Hematopoietic multipotent progenitor cell treated with erythropoietin and hydrocortisone succinate and interleukin-3 and kit ligand, for 6 days (in vitro differentiated cells): ENCODE measurements at places on chromosomes 12 and 14.

GRCh38 chr14:97602438-97603117 lies 805.4 kb downstream of the VRK1 start:
- DNase-seq, result no peak

DNA sequence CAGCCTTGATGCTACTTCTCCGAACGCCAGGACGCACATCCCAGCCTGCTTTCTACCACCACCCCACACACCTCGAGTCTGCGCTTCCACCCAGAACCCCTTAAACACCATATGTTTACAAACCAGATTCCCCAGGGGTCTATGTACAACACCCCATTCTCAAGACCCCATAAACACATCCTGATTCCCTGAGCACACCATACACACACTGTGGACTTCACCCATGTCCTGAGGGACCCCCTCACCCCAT lies 733 bp downstream of the TTC7B start:
- DNase-seq, result peak; percentile 33

GRCh38 chr14:88554457-88555286 lies at the start of gene PTPN21:
TSS of gene PTPN21 (minus strand) at chr14:88555007. CDS start at chr14:88550417, 4,590 bp downstream.
- no peak for DNase-seq

GRCh38 chr12:11310336-11310735 lies at the start of gene PRB4:
TSS of gene PRB4 (minus strand) at chr12:11310436. CDS start at chr12:11310398, 38 bp downstream.
- no peak for DNase-seq

DNA sequence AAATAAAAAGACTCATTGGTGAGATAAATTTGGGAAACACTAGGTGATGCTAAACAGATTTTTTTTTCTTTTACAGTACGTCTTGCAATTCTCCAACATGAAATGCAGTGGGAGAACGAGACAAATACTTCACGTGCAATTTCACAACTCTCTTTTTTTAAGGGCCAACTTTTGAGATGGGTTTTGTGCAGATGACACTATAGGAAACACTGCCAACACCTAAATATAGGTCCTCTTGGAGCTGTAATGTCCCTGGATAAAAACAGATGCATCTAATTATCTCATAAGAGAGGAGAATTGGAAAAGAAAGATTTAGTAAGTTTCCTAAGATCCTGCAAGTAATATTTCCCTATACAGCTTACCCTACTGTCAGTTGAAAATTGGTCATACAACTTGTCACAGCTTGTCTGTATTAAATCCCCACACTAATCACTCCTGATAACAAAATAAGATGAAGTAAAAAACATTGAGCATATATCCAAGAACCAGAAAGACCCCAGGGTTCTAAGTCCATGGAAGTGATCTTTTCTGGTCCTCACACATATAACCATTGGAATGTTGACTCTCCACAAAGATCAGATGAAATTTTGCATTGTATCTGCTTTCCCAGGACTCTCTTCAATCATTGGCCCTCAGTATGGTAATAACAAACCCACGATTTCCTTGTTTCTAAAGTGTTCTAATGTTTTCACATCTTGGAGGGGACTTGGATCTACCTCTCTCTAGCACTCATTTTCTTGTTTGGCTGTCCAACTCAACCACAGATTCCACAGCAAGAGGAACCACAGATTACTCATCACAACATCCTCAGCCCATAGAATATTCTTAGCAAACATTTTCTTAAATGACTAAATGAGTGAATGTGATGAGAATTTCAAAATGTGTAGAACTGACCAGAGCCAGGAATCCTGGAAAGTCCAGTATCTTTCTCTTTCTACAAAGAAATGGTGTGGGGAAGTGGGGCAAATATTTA lies 769.4 kb upstream of the USP15 start:
- DNase-seq, result no peak

GRCh38 chr12:607541-608001 lies 55.7 kb downstream of the NINJ2 start:
- DNase-seq, result no peak

- DNase-seq, result no peak
Measured at GRCh38 chr12:58645946-58646345, 274.4 kb downstream of the LRIG3 start.

GRCh38 chr12:2139651-2140050 lies 86.9 kb downstream of the CACNA1C start:
- DNase-seq, result no peak

- DNase-seq, result no peak
Measured at GRCh38 chr12:106714926-106715325, 59.6 kb upstream of the RIC8B start.

GRCh38 chr12:120490833-120491512 lies 4.9 kb upstream of the DYNLL1 start:
- no peak for DNase-seq

- DNase-seq, result no peak
Measured at GRCh38 chr14:104176611-104177010, 38.2 kb downstream of the KIF26A start.

- DNase-seq, result no peak
Measured at GRCh38 chr12:116539361-116539771, 19.8 kb upstream of the MAP1LC3B2 start.

GRCh38 chr14:70123796-70124195 lies 65.0 kb downstream of the SLC8A3 start:
- no peak for DNase-seq

- no peak for DNase-seq
Measured at GRCh38 chr14:91406982-91407381, 10.6 kb downstream of the CCDC88C start.

- DNase-seq, result no peak
Measured at GRCh38 chr14:25055992-25056687, 6.2 kb upstream of the STXBP6 start.

DNA sequence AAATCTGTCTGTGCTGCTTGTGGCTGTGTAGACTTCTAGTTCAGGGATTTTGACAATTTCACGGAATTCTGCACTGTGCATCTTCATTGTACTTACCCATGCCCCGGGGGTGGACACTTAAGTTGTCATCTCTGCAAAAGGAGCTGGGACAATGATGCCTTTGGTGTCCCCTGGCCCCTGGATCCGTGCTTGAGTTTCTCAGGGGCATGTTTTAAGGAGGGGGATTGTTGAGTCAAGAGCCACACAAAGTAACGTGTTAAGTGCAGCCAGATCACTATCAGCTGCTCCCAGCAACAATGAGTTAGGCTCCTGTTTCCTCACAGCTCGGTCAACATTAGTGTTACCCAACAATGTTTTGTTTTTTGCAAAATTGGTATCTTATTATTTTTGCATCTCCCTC lies 305.0 kb upstream of the DIO3 start:
- no peak for DNase-seq

GRCh38 chr12:25502118-25502517 lies 51.0 kb downstream of the LMNTD1 start:
- no peak for DNase-seq

DNA sequence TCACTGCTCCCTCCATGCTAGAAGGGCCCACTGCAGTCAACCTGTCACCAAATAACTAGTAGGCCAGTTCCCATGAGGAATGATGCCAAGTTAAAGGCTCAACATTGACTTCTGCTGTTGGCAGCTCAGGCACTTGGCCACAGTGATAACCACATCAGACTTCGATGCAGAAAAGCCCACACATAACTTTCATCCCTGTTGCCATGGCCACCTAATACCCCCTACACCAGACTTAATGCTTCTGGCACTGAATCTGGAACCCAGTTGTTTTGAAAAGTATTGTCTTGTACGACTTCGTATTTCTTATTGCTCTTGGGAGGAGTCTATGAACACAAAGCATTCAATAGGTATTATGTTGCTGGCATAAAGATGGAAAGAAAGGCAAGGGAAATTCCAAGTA lies 44.3 kb upstream of the HELB start:
- no peak for DNase-seq

DNA sequence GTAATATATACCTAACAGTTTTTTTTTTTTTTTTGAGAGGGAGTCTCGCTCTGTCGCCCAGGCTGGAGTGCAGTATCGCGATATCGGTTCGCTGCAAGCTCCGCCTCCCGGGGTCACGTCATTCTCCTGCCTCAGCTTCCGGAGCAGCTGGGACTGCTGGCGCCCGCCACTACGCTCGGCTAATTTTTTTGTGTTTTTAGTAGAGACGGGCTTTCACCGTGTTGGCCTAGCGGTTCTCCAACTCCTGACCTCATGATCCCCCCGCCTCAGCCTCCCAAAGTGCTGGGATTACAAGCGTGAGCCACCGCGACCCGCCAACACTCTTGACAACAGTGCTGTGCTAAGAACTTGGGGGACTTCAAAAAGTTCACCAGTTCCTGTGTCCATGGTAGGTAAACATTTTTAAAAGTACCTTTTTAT lies 63.5 kb downstream of the FOXG1 start:
- DNase-seq, result no peak

DNA sequence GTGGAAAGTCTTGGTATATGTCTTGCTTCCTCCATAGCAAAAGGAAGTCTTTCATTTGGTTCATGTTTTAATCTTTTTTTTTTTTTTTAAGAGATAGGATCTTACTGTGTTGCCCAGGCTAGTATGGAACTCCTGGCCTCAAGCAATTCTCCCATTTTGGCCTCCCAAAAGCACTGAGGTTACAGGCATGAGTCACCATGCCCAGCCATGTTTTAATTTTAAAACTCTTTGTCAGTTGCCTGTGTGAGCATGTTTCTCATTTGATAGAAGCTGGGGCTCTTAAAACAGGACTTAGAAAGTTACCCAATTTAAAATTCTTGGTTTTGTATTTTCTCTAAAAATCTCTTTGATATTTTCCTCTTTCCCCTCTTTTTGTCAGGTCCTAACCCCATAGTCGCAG lies 45.0 kb upstream of the REP15 start:
- no peak for DNase-seq

GRCh38 chr14:81329640-81330381 lies 70.3 kb downstream of the STON2 start:
- DNase-seq, result no peak

GRCh38 chr14:92446771-92447170 lies 66.8 kb upstream of the RIN3 start:
- DNase-seq, result no peak

- DNase-seq, result no peak
Measured at GRCh38 chr14:40119321-40119720, 687.1 kb upstream of the FBXO33 start.

DNA sequence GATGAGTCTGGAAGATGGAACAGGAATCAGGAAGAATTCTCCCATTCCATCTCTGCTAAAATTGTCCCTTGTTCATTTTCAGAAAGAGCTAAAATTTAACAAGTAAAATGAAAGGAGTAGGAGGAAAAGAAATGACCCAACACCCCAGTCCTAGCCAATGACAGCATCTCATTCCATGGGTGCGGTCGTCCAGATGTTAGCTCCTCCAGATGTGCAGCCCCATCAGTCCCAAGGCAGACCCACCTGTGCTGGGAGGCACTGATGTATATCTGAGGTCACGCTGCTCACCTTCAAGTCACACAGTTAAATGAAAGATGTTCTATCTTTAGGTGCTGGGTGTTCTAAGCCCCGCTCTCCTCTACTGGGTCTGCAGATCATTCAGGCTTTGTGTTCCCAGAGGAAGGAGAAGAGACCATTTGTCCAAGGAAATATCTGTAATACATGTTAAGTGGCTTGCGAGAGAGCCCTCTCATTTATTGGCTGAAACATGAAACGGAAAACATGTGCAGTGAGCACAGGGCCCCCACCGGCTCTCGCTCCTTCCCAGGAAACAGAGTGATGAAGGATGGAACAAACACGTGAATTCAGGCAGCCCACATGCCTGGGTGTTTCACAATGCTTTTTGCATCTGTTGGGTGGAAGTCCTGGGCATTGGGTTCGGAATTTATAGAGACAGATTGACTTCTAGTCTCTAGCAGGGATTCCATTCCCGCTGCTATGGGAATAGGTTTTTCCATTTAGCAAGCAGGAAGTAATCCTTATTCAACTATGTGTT lies 294.6 kb downstream of the NUAK1 start:
- DNase-seq, result no peak

DNA sequence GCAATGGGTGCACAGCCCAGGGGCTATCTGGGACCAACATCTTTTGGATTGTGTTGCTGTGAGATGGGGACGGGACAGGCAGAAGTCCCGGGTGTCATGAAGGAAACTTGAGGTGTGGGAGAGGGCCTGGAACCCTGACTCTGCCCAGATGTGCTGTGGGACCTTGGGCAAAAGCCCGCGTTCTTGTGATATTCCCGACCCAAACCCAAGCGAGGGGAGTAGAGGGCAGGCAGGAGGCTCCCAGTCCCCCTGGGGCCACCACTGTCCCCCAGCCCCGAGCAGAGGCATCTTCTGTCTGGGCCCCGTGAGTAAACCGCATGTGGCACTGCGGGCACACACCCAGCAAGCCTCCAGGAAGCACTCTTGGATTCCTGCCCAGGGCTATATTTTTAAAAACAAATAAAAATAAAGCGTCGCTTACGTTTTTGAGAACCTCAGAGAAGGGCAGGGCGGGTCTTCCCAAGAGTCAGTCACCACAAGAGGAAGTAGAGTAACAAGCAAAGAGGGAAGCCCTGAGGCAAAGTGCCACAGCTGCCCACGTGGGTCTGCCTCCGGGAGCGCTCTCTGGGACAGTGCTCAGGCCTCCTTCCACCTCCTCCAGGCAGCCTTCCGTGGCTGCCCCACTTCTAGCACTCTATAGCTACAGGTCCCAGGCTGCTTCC lies 39.5 kb downstream of the BEGAIN start:
- peak; percentile 80 for DNase-seq

- no peak for DNase-seq
Measured at GRCh38 chr12:79710707-79711483, 20.1 kb upstream of the PAWR start.

DNA sequence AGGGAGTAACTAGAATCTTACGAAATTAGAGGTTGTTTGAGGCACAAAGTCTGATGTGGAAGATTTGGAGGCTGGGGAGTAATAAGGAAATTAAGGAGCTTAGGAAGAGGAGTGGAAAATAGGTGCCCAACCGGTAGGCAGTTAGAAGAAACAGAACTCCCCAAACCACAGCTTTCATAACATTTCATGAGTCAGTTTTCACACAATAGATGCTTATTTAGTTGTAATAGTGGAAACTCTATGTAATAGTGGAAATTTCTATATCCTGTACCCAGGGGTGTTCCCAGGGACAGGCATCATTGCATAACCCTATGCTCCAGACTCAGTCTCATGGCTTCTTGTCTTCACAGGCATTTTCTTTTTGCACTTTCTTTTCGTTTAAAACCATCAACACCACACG lies 8.3 kb downstream of the C3AR1 start:
- DNase-seq, result no peak

- DNase-seq, result no peak
Measured at GRCh38 chr12:40560848-40561247, 131.4 kb upstream of the CNTN1 start.

GRCh38 chr12:113245695-113246477 lies 24.6 kb downstream of the TPCN1 start:
- DNase-seq, result peak; percentile 64

DNA sequence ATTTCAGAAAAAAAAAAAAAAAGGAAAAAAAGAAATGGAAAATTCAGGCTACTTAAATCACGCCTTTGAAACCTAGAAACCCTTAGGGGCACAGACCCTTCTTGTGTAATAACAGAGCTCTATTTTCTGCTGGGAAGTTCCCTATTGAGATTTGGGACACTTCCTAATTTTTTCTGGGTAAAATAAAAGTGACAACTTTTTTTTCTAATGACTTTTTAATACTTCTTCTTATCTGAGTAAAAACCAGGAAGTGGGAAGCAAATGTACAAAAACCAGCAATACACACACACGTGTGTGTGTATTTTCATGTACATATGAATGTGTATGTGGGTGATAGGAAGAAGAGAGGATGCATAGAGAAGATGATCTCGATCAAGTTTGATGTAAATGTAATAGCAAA lies 35.8 kb downstream of the ETV6 start:
- no peak for DNase-seq

- DNase-seq, result no peak
Measured at GRCh38 chr12:123940627-123940966, 32.0 kb downstream of the CCDC92 start.
